ENCODE measurements at places on chromosomes 16 and 17. TPM values are rescaled to one million over a fixed set of nuclear protein-coding genes. Genes with fewer than 3 reads are reported as not detected.
A peak's percentile ranks its signal among the peaks of the same experiment; 100 is the strongest.

DNA sequence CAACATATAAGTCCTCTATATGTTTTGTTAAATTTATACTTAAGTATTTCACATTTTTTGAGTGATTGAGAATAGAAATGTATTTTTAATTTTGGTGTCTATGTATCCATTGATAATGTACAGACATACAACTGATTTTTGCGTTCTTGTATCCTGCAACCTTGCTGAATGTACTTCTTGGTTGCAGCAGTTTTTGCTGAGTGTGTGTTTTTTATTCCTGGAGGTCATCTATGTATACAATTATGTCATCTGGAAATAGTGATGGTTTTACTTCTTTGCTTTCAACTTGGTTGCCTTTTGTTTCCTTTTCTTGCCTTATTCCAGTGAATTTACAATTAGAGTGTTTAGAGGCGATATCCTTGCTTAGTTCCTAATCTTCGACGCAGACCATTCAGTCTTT, 67.5 kb upstream of the NETO2 start:
- DNase-seq = no peak
- no peaks in the 10 kb centered on the region for H3K4me1 ChIP-seq
- no peak overlapping the region for H3K27ac ChIP-seq
- no peaks in the 10 kb centered on the region for H3K27me3 ChIP-seq

GRCh38 chr16:31496670-31497069, 11.5 kb downstream of the RUSF1 start:
- peaks cover 80% of the 10 kb centered on the region for H3K36me3 ChIP-seq
- H3K4me3 ChIP-seq = no peak overlapping the region
- peak; percentile 81 for DNase-seq
- H3K27ac ChIP-seq = peak overlapping the region; percentile 31

DNA sequence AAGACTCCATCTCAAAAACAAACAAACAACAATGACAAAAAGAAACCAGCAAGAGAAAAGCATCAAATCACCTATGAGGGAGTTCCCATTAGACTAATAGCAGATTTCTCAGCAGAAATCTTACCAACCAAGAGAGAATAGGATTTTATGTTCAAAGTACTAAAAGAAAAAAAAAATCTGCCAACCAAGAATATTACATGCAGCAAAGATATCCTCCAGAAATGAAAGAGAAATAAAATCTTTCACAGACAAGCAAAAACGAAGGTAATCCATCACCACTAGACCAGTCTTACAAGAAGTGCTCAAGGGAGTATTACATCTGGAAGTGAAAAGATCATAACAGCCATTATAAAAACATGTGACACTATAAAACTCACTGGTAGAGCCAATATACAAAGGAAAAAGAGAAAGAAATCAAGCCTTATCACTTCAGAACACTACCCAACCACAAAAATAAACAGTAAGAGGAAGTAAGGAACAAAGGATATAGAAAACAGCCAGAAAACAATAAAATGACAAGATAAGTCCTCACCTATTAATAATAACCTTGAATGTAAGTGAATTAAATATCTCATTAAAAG, 66.3 kb downstream of the STX8 start:
- H3K4me3 ChIP-seq = no peak overlapping the region
- H3K36me3 ChIP-seq = no peaks in the 10 kb centered on the region
- no peaks in the 10 kb centered on the region for H3K27me3 ChIP-seq
- H3K27ac ChIP-seq = no peak overlapping the region
- no peaks in the 10 kb centered on the region for H3K4me1 ChIP-seq

DNA sequence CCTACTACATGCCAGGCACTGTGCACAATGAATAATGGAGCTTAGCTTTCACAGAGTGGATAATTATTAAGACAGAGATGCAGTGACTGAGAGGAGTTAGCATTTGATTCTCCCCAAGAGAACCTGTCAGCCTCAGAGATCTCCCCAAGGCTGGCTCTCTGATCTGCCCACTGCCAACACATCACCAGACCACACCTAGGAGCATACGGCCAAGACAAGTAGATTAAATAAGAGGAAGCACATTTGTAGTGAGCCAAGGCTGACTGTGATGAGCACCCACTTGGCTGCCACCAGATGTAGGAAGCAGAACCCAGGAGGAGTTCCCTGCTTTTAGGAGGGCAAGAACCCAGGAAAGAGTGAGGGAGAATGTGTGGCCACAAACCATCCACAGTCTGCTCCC, 130.1 kb downstream of the SPACA3 start:
- no peaks in the 10 kb centered on the region for H3K4me1 ChIP-seq
- H3K27me3 ChIP-seq = peaks cover 4% of the 10 kb centered on the region
- no peak for DNase-seq
- H3K27ac ChIP-seq = no peak overlapping the region
- no peak overlapping the region for H3K4me3 ChIP-seq

- no peaks in the 10 kb centered on the region for H3K36me3 ChIP-seq
- H3K4me3 ChIP-seq = peak overlapping the region; percentile 63
- H3K4me1 ChIP-seq = peaks cover 45% of the 10 kb centered on the region
- H3K27me3 ChIP-seq = peaks cover 42% of the 10 kb centered on the region
- no peak overlapping the region for H3K27ac ChIP-seq
- peak; percentile 69 for DNase-seq
Measured at GRCh38 chr17:76139801-76140660, 1.0 kb downstream of the FOXJ1 start.

GRCh38 chr17:66654106-66654740, 180.7 kb upstream of the CACNG5 start:
- H3K4me3 ChIP-seq = no peak overlapping the region
- H3K27me3 ChIP-seq = no peaks in the 10 kb centered on the region
- no peak overlapping the region for H3K27ac ChIP-seq
- no peaks in the 10 kb centered on the region for H3K4me1 ChIP-seq
- H3K36me3 ChIP-seq = no peaks in the 10 kb centered on the region

- no peaks in the 10 kb centered on the region for H3K27me3 ChIP-seq
- no peaks in the 10 kb centered on the region for H3K4me1 ChIP-seq
- no peak overlapping the region for H3K4me3 ChIP-seq
- no peak for DNase-seq
- H3K36me3 ChIP-seq = no peaks in the 10 kb centered on the region
Measured at GRCh38 chr16:73265935-73266334, 218.0 kb upstream of the ZFHX3 start.

- peaks cover 9% of the 10 kb centered on the region for H3K36me3 ChIP-seq
- H3K4me3 ChIP-seq = no peak overlapping the region
- H3K27me3 ChIP-seq = no peaks in the 10 kb centered on the region
- DNase-seq = no peak
- H3K4me1 ChIP-seq = no peaks in the 10 kb centered on the region
Measured at GRCh38 chr17:1158879-1159278, 20.9 kb downstream of the ABR start.

DNA sequence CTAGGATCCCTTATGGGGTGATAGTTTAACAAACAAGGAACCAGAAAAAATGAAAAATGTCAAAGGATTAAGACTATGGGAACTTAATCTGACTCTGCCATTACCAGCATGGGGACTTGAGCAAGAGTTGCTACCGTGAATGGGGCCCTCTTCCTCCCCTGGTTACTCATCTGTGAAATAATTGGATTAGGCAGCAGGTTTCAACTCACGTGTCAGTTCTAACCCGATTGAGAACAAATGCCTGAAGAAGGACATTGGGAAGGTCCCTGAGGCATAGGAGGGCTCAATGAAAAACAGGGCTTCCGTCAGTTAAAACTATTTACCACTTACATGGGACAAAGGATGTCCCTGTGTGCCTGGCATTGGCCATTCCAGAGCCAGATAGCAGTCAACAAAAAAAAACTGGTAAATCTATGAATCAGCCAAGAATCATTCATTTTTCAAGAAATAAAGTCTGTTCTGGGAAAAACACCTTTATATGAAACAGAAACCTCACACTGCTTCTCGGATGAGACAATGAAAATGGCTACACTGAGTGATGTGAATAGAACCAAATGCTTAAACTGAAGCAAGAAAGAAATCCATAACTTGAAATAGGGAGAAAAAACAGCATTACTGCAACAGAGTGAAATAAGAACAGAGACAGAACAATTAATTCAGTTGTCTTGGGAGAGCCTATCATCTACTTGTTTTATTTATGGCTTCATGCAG, 104.3 kb downstream of the ADAMTS18 start:
- no peak for DNase-seq
- no peak overlapping the region for H3K4me3 ChIP-seq
- no peaks in the 10 kb centered on the region for H3K27me3 ChIP-seq
- H3K27ac ChIP-seq = no peak overlapping the region

GRCh38 chr16:53912155-53912554, 208.2 kb downstream of the FTO start:
- H3K4me1 ChIP-seq = peaks cover 8% of the 10 kb centered on the region
- DNase-seq = no peak
- H3K4me3 ChIP-seq = no peak overlapping the region

SCO1 gene
- 23.9 TPM for total RNA-seq

GLTPD2 gene
- total RNA-seq = not detected
